LHCN-M2 (cell line): ENCODE measurements at places on chromosomes 7 and 10. TPM values are rescaled to one million over a fixed set of nuclear protein-coding genes. Genes with fewer than 3 reads are reported as not detected.

NEURL1 gene
- 0.06 TPM in 1 of 2 replicates, not detected in the other for total RNA-seq

CCL24 gene
- total RNA-seq = not detected in 2 replicates

CLRN3 gene
- total RNA-seq = not detected in 2 replicates

AGAP5 gene
- total RNA-seq = 1.0 and 2.5 TPM in 2 replicates

ADAP1 gene
- 0.19 and 0.57 TPM in 2 replicates for total RNA-seq

- no peak for DNase-seq
Measured at GRCh38 chr7:81272176-81272575, 353.3 kb upstream of the SEMA3C start.

- DNase-seq = no peak
Measured at GRCh38 chr7:50687575-50688225, 95.0 kb downstream of the GRB10 start.

GRCh38 chr7:46680147-46680546, 759.1 kb upstream of the IGFBP3 start:
- peak; percentile 52 for DNase-seq

GRCh38 chr10:96794836-96795733, 37.0 kb upstream of the LCOR start:
- no peak for DNase-seq

- DNase-seq = no peak
Measured at GRCh38 chr7:75033064-75033463, 40.5 kb downstream of the RCC1L start.

GRCh38 chr10:127959428-127959827, 52.5 kb downstream of the PTPRE start:
- DNase-seq = no peak

GRCh38 chr10:57098146-57098545, 737.1 kb upstream of the ZWINT start:
- DNase-seq = no peak

- DNase-seq = no peak
Measured at GRCh38 chr10:95405655-95406054, 114.9 kb upstream of the PDLIM1 start.

DNA sequence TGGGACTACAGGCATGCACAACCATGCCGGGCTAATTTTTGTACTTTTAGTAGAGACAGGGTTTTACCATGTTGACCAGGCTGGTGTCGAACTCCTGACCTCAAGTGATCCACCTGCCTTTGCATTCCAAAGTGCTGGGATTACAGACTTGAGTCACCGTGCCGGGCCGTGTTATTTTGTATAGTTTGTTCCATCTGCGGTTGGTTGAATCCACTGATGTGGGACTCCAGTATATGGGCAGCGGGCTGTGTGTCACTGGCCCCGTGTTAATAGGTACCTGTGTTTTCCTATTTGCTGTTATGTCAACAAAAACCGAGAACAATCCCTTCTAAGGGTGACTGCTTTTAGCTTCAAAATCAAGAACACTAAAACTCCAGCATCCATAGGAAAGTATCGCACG, 297.6 kb upstream of the PITRM1 start:
- peak; percentile 26 for DNase-seq

GRCh38 chr10:67836488-67836887, 1.5 kb downstream of the DNAJC12 start:
- DNase-seq = no peak

DNA sequence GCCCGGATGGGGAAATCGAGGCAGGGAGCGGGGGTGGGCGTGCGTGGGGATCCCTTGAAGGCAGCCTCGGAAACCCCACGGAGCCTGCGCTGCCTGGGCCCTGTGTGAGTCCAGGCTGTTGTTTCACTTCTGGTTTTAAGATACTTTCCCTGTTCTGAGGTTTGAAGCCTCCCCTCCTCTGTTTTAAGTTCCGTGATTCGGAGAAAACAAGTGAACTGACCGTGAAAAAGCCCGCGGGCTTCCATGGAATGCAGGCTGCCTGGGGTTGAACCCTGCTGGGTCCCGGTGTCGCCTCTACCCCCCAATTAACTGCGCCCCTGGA, 401 bp downstream of the LRRC27 start:
- DNase-seq = no peak

DNA sequence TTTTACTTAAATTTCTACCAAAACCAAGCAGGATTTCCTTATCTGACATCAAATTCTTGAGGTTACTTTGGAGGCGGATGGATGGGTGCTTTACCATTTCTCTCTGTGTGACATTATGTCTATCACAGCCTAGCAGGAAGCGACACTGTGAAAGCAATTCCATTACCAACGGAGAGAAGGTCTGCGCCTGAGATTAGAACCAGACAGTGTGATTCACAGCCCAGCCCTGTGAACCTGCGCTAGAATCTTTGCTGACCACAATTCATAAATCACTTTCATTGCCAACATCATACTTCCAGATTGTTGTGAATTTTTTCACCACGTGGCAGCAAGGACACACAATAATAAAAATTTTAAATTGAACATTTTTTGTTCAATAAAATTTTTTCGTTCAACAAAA, 126.5 kb downstream of the CUBN start:
- DNase-seq = peak; percentile 93

- DNase-seq = no peak
Measured at GRCh38 chr7:69799990-69800389, 201.7 kb downstream of the AUTS2 start.

DNA sequence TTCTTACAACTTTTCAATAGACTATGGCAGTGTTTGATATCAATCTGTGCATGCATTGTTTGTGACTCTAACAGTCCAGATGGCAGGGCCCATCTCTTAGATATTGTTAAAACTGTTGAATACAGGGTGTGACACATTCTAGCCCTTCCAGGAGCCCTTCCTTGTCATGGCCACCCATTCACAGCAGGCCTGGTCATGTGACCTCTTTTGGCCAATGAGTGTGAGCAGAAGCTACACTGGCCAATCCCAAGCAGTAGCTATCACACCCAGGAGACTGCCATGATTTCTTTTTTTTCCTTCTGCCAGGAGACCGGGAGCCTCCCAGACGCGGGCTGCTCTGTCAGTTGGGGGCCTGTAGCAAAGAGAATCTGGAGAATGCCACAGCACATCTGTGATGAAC, 655.4 kb upstream of the MKI67 start:
- DNase-seq = no peak

GRCh38 chr7:134768243-134768642, 11.2 kb upstream of the CALD1 start:
- peak; percentile 38 for DNase-seq

DNA sequence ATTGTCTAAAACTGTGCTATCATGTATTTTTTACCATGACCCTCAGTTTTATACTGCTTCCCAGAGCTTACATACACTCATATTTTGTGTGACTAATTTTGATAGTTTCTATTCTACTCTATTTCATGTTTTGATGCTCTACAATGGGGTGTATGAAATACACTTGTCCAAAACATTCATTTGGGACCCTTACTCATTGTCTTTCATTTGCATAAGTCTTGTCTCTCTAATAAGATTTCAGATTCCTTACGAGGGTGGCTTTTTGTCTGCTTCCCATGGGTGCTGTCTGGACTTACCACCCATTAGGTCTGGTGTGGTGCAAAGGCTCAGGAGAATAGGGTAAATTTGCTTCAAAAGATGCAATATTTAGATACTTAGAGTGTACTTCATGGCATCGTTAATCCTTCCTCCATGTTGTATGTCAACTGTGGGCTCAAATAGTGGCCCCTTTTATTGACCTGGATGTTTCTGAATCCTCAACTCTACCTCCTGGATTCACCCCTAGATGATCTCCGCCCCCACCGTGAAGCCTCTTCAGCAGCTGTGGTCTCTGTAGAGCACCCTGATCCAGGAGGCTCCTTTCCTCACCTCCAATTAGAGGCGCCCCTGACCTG, 3.6 kb upstream of the GIMAP5 start:
- no peak for DNase-seq

GRCh38 chr10:34249634-34250033, 565.5 kb downstream of the PARD3 start:
- DNase-seq = no peak

- DNase-seq = peak; percentile 45
Measured at GRCh38 chr10:99888622-99889021, 106.2 kb downstream of the ABCC2 start.

GRCh38 chr10:4013651-4014121, 228.7 kb upstream of the KLF6 start:
- no peak for DNase-seq

DNA sequence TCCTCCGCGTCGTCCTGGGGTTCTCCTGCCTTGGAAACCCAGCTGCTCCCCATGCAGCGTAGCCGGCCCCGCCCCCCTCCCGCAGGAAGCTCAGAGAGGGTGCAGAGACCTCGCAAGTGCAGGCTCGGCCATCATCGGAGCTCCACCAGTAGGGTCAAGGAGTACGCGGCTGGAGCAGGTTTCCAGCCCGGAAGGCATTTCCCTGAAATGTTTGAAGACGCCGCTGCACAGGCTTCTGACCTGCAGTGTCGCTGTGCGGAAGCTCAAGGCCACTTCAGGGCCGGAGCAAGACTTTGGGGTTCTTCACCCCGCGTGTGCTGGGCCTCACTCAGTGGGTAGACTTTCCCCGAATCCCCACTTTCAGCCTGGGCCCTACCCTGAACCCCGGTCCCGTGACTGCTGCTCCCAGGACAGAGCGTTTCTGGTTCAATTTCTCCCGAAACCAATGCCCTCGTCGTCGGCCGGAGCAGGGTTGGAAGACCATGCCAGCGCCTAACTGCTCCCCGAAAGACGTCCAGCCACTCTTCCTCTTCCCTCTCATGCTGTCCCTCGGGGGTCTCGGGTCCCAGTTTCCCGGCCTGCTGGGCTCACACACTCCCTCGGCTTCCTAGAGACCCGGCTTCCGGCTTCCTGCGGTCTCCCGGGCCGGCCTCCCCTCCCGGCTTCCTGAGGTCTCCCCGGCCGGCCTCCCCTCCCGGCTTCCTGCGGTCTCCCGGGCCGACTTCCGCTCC, 52.1 kb downstream of the INSIG1 start:
- DNase-seq = no peak

DNA sequence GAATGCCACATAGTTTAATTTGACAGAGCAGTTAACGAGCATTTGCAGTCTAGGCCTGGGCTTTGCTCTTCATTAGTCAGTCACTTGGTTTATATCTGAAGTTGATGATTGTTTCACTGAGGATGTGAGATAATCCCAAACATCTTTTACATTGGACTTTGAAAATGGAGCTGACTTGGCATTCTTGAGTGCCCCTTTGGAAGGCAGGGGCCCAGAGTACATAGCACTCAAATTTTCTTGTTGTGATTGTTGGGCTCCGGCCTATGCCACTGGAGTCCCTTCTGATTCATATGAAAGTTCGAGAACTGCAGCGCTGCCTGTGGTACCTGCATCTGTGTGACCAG, 21.9 kb downstream of the DNAJB6 start:
- DNase-seq = no peak

DNA sequence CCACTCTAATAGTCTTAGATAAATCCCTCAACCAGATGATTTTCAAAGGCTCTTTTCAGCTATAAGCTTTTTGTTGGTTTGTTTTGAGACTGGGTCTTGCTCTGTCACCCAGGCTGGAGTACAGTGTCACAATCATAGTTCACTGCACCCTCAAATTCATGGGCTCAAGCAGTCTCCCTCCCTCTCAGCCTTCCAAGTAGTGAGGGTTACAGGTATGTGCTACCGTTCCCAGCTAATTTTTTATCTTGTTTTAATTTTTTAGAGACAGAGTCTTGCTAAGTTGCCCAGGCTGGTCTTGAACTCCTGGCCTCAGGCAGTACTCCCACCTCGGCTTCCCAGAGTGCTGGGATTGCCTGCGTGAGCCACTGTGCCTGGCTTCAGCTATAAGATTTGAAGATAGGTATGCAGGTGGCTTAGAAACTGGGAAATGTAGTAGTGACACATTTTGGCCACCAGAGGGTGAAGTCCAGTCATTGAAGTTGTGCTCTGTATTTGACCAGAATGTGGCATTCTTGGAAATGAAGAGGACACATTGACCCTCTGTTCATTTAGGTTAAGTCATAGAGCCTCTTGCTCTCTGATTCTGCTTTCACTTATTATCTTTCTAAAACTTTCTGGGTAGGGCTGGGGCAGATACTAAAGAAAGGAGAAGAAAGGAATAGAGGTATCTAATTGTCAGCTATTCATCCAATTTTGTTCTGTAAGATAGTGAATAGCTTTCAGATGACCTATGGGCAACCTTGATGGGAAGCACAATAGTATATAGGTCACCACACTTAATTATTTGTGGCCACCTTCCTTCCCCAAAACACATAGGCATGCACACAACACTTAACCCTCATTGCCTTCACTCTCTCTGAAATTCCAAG, 36.0 kb downstream of the R3HCC1L start:
- DNase-seq = peak; percentile 51

- no peak for DNase-seq
Measured at GRCh38 chr10:97729014-97729413, 7.9 kb upstream of the ZFYVE27 start.

DNA sequence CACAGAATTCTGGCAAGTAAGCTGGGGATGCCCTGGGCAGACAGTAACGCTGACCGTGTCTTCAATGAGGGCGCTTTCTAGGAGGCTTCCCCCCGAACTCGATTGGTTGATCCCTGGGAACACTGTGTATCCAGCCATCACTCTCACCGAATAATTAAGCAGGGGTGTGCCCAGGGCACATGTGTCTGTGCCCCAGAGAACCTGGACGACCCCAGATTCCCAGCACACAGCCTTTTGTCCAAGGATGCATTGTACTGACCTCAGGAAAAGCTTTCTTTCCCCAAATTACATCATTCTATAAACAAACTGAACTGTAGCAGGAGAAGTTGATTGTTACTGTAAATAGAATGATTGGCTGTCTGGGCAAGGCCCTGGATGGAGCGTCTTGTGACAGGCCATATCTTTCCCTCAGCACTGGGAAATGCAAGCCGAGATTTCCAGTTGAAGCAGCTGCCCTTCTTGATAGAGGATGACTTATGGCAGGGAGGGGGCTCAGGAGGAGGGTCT, 6.6 kb upstream of the DEPP1 start:
- DNase-seq = no peak

GRCh38 chr7:135300913-135301765, 67.5 kb downstream of the STRA8 start:
- peak; percentile 29 for DNase-seq

DNA sequence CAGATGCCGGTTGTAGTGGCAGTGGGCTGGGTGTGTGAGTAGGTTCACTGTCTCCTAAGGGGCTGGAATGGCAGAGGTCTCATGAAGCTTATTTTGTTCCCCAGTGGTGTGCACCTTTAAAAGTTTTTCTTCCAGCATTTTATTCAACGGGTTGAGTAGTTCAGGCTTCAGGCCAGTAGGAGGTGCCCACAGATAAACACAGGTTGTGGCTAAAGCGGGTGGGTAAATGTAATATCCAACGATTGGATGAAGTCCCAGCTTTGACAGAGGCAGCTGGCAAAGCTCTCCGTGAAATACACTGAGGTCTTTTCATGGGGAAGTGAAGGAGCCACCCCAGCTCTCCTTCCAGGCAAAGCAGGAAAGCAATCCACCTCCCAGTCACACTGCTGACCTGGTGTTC, 339.8 kb upstream of the LRRTM3 start:
- peak; percentile 58 for DNase-seq
